GM12891 (cell line): ENCODE measurements at places on chromosomes 12 and 14.

GRCh38 chr12:72295744-72296143, 23.6 kb downstream of the TRHDE start:
- no peak for DNase-seq

DNA sequence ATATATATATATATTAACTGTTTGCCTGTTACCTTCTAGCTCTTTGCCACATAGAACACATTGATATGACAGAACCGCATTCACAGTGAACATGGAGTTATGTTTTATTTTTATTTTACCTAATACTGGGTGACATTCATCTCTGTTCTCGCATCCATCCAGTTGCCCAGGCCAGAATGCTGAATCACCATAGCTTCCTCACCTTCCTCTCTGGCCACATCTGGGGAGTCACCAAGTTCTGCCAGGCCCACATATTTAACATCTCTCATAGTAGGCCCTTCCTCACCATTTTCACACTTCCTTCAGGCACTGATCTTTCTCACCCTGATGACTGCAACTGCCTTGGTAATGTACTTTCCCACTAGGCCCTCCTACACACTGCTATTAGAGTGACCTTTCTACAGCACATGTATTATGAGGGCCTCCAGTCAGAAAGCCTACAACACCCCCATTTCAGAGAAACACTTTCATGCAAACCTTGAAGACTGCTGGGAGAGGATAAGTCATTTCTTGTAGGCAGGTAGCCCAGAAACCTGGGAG, 106.8 kb downstream of the LGR5 start:
- no peak for DNase-seq

GRCh38 chr12:87280356-87280755, 748.8 kb downstream of the C12orf50 start:
- no peak for DNase-seq

GRCh38 chr14:55650992-55651391, 71.0 kb downstream of the KTN1 start:
- DNase-seq, result no peak

- no peak for DNase-seq
Observed at GRCh38 chr12:102050660-102051430, 10.9 kb downstream of the WASHC3 start.

GRCh38 chr14:63045612-63046320, 508 bp upstream of the KCNH5 start:
- no peak for DNase-seq

DNA sequence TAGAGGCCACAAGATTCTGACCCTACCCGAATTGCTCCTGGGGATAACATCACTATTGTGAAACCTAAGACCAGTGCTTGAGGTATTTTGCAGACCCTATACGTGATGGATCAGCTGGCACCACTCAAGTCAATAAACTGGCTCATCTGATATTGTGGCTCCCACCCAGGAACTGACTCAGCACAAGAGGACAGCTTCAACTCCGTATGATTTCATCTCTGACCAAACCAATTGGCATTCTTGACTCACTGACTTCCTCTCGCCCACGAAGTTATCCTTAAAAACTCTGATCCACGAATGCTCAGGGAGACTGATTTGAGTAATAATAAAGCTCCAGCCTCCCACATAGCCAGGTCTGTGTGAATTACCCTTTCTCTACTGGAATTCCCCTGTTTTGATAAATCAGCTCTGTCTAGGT, 1036.1 kb upstream of the TMEM132C start:
- no peak for DNase-seq

DNA sequence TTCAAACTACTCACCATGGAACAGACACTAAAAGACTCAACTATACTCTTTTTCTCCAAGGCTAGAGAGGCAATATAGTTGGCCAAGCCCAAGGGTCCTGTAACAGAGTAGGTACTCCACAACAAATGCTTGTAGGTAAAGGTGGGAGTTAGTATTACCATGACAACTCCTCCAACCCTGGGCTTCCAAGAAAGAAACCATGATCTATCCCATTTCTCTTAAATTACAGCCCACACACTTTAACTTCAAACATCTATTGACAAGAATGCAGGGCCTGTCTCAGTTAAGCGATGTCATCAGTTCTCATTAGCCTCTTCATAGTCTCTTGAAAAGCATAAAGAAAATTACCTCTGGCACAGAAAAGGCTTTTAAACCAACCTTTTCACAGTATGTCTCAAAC, 25.0 kb downstream of the ERH start:
- DNase-seq, result no peak

DNA sequence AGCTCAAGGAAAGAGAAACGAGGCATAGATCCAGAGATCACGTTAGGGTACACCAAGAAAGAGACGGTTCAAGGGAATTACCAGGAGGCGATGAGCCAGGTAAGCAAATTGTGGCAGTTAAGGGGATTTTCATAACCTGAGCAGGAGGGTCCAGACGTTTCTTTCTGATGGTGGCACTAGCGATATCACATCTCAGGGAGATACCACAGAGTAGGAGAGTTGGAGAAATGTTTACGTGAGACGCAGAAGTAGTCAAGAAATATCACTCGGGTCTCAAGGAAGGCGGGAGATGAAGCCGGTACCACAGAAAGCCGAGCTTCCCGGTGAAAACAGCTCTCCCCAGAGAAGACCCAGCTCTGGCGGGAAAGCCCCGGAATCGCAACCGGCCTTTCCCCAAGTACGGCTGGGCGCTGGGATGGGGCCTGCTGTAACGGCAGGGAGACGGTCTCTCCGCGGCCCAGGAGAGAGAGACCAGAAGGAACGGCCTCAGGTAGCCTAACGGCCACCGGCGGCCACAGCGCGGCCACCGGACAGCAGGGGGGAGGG, 485 bp downstream of the SENP1 start:
- peak; percentile 27 for DNase-seq

DNA sequence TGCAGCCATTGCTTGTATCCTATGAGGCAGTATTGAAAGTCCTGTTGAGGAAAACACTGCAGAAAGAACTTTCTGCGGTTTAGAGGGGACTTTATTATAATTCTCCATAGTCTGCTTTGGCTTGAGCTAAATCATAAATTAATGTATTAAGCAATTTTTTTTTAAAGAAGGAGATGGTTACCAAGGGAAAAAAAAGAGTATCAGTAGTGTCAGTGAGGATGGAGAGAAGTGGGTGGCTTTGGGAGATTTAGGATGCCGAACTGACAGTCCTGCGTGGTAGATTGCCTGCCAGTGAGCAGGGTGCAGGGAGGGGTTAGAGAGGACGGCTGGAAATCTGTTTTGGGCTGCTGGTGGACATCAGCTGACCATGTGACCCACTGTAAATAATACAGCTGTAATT, 96.8 kb downstream of the MYRFL start:
- DNase-seq, result no peak

- DNase-seq, result no peak
Observed at GRCh38 chr14:39266525-39266870, 32.8 kb downstream of the MIA2 start.

DNA sequence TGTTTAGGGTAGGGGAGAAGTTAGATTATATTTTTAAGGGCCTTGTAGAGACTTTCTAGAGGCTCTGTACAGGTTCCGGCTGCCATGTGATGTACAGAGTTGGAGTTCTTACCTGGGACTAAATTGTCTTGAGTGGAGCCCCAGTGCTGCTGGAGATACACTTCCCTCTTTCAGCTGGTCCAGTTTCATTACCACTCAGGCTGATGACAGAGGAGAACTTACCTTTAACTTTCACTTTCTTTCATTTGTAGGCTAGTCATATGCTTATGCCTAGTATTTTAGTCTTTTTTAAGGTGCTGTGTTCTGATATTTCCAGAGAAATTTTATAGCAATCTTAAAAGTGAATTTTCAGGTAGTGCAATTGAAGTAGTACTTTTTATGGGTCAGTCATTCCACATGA, 117.3 kb downstream of the ERC1 start:
- peak; percentile 29 for DNase-seq

DNA sequence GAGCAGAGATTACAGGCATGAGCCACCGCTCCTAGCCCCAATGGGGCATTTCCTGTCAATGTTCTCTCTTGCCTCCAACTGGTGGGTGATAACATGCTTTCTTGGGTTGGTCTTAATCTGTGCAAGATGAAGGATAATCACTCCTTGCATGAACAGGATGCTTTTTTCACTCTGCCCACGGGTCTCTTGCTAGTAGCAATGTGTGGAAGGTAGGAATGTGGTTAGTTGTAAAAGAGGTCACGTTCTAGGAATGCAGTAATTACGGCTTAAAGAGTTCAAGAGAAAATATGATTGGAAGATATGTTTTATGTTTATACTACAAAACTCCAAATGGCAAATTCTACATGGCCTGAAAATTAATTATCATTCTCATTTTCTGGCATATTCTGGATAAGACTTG, 10.5 kb downstream of the RNASE10 start:
- DNase-seq, result no peak

- DNase-seq, result no peak
Observed at GRCh38 chr14:72332046-72332445, 399.8 kb downstream of the RGS6 start.

GRCh38 chr14:56367416-56367815, 212.2 kb upstream of the TMEM260 start:
- no peak for DNase-seq
